ENCODE measurements at places on chromosomes 11 and 22. TPM values are rescaled to one million over a fixed set of nuclear protein-coding genes. Genes with fewer than 3 reads are reported as not detected.

The LYVE1 gene
- total RNA-seq, result not detected

The TRMT2A gene
- 35.5 TPM for total RNA-seq

The CSF2RB gene
- total RNA-seq, result not detected

The UCP3 gene
- total RNA-seq, result 0.30 TPM

The FAM227A gene
- total RNA-seq, result 1.8 TPM

The FAT3 gene
- 0.59 TPM for total RNA-seq

The NR1H3 gene
- 34.0 TPM for total RNA-seq

The SYT7 gene
- total RNA-seq, result 0.67 TPM

The SNX15 gene
- total RNA-seq, result 22.9 TPM

The ARHGAP8 gene
- total RNA-seq, result not detected

Data from bronchus fibroblast of lung (primary cell).